ENCODE measurements at places on chromosomes 6 and 20.

DNA sequence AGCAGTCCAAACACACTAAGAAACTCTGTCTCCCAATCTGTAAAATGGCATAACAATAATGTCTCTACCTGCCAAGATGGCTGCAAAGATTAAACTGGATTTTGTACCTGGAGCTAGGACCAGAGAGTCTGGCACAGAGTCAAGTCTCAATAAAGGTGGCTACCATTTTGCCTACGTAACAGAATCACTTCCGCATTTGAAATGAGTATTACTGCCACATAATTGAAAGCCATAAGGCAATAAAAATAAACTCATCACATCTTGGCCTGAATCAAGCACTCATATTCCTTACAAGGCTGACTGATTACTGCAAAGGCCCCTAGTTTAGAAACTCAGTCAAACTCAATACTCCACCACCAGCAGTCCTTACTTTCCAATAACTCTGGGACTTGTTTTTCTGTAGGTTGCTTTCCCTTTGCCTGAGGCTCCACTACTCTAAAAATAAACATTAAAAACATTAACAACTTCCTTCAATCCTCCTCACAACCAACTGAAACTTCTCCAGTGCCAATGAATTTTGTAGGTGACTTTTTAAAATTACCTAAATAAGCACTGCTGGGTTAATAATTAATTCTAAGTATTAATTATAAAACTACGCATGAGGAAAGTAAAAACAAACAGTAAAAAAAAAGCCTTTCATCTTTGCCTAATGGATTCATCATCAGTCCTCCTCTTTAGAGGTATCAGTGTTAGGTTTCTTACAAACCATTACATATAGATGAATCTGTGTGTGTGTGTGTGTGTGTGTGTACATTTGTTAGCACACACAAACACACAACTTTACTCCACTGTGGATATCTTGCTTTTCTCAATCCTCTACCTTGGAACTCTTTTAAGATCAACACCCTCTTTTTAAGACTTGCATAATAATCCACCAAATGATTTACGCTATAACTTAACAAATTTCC is 3.7 kb downstream of the KIF16B start:
- no peak for DNase-seq

GRCh38 chr20:38947931-38948362 is 14.2 kb upstream of the DHX35 start:
- no peak for DNase-seq

DNA sequence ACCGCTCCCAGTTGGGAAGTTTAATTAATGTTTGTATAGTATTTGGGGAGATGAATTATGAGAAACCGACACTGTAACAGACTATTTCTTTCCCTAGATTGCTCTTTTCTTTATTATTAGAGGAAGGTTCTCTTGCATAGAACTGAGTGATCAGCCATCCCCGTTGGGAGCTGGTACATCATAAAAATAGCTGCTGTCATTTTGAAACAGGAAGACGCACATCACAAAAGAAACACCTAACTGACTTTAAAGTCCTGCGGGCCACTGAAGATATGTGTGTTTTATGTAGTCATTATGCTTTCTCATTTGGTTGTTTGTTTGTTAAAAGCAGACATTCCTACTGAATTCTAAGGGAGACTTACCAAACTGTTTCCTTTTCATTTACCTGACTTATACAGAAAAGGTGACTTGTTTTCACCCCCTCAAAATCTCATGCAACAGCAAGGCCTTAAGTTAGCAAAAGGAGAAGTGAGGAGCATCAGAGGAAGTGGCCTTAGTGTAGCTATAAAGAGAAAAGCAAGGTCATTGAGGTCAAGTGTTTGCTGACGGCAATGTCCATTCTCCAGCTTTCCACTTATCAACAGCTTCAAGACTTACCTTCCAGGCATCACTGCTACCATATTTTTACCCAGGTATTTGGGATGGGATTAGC is 91.0 kb downstream of the PKHD1 start:
- no peak for DNase-seq

- DNase-seq = no peak
Observed at GRCh38 chr6:56798163-56798562, 155.5 kb upstream of the DST start.

DNA sequence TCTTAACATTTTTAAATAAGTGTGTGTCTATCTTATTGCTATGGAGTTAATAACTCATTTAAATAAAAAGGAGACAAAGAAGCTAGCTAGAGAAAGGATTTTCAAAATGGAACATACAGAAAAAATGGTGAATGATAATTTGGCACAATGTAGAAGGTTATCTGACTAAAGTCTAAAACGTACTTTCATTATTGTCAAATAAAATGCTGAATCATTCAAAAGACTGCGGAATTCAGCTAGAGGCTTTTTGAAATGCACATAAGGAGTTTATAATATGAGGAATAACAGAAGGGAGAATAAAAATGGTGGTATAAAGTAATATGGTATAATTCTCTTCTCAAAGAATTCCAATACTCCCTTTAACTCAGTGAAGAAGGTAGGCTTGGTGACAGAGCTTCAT is 597.9 kb downstream of the KHDRBS2 start:
- DNase-seq = no peak

GRCh38 chr6:142914937-142915697 is 29.9 kb downstream of the HIVEP2 start:
- DNase-seq = peak; percentile 52

- no peak for DNase-seq
Observed at GRCh38 chr6:142867988-142868812, 76.8 kb downstream of the HIVEP2 start.

- no peak for DNase-seq
Observed at GRCh38 chr6:84065693-84066290, 32.2 kb downstream of the MRAP2 start.

DNA sequence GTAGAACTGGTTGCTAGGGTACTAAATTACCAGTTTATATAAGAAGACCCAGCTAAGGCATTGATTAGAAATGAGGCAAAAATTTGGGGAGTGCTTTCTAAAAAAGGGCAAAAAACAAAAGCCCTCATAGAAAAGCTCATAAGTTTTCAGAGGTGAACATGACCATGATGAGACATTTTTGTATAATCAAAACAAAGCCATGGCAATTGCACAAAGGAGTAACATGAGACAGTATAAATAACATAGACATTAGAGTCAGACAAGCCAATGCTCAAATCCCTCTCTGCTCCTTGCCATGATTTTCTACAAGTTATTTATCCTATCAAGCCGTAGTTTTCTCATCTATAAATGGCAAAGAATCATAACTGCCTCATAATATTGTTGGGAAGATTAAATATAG is 112.2 kb upstream of the ADTRP start:
- no peak for DNase-seq

GRCh38 chr6:170489836-170490235 is 63.3 kb downstream of the PSMB1 start:
- no peak for DNase-seq

GRCh38 chr6:44004625-44005506 is 122.4 kb downstream of the MRPL14 start:
- DNase-seq = no peak

DNA sequence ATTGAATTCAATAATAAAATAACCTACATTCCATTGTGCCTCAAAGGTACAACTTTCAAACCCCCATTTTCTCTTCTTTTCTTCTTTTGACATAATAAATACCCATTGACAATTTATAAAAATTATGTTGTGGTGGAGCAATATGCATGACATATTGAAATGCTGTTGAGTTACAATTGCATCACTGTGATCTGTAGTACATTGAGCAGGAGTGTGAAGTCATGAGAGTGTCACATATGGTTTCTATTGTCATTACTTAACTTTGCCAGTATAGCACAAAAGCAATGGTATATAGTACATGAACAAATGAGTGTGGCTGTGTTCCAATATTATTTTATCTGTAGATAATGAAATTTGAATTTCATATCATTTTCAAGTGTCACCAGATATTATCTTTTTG is 441.3 kb downstream of the GJA1 start:
- no peak for DNase-seq

DNA sequence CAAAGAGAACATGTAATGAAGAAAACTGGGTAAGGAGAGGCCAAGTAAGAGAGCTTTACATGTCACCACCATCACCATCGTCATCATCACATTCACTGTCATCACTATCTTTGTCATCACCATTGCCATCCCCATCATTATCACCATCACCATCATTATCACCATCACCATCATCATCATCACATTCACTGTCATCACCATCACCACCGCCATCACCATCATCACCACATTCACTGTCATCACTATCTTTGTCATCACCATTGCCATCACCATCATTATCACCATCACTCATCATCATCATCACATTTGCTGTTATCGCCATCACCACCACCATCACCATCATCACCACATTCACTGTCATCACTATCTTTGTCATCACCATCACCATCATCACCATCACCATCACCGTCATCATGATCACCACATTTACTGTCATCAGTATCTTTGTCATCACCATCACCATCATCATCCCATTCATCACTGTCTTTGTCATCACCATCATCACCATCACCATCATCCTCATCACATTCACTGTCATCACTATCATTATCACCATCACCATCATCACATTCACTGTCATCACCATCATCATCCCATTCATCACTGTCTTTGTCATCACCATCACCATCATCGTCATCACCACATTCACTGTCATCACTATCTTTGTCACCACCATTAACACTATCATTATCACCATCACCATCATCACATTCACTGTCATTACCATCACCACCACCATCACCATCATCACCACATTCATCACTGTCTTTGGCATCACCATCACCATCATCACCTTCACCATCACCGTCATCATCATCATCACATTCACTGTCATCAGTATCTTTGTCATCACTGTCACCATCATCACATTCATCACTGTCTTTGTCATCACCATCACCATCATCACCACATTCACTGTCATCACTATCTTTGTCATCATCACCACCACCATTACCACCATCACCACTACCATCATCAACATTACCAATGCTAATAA is 172.3 kb downstream of the ERMARD start:
- no peak for DNase-seq

GRCh38 chr6:17863901-17864754 is 123.3 kb downstream of the KIF13A start:
- DNase-seq = no peak
